ENCODE measurements at places on chromosomes 16 and 17.
A peak's percentile ranks its signal among the peaks of the same experiment; 100 is the strongest.

GRCh38 chr17:17896746-17897145 lies 60.0 kb upstream of the SREBF1 start:
- no peak for DNase-seq

- no peak for DNase-seq
Observed at GRCh38 chr16:51919736-51920135, 627.2 kb downstream of the TOX3 start.

- DNase-seq, result no peak
Observed at GRCh38 chr17:2980904-2981246, 82.5 kb downstream of the OR1D5 start.

GRCh38 chr17:6376931-6377361 lies 58.0 kb downstream of the AIPL1 start:
- DNase-seq, result no peak

- no peak for DNase-seq
Observed at GRCh38 chr17:40070709-40071312, 8.0 kb downstream of the THRA start.

DNA sequence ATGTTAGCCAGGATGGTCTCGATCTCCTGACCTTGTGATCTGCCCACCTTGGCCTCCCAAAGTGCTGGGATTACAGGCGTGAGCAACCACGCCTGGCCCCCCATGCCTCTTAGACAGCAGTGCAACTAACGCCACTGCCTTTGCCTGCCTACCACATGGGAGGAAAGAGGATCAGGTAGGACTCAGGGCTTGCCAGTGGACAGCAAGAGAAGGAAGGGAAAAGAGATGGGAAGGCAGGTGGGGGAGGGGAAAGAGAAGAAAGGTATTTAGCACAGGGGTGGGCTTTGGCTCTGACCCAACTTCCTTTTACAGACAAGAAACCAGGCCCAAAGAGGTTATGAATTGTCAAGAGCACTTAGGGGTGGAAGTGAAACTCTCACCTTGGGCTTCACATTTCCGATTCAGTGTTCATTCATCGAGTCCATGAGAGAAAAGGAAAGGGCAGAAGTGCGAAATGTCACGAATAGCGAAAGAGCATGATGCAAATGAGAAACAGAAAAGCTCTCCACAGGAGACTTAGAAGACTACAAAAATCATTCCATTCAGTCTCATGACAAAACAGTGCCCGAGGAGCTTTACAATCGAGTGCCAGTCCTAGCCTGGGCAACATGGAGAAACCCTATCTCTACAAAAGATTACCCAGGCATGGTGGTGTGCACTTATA lies 36.4 kb downstream of the CDK5R1 start:
- no peak for DNase-seq

DNA sequence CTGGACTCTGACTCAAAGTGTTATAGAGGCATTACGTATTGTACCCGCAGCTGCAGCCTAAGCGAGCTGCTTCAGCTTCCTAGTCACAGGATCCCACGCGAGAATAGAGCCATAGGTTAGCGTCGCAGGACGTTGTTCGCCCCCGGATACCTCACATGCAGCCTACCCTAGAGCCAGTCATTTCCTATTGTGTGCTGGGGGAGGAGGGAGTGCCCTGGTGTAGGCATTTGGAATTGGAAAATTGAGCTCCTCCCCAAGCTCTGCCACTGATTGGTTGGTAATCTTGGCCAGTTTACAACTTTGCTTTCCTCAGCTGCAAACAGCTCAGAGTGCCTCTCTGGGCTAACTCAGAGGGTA lies 530 bp downstream of the NAA60 start:
- peak; percentile 68 for DNase-seq

GRCh38 chr17:63481488-63481870 lies 4.6 kb downstream of the ACE start:
- no peak for DNase-seq

- DNase-seq, result peak; percentile 90
Observed at GRCh38 chr17:79026376-79027273, 2.7 kb downstream of the C1QTNF1 start.

DNA sequence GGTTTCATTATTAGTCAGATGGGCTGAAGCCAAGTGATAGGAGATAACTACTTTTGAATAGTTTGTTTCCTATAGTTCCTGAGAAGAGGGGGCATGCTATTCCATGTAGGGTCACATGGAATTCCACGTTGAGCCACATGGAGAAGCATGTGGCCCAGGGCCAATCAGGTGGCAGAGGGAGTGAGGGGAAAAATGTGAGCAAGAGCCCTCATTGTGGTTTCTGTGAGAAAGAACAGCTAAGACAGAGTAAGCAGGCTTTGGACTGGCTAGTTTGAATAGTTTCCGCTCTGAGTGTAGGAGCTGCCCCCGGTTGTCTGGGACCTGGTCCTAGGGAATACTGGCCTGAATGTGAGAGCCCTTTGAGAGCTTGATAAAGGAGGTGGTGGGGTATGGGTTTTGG lies 69.9 kb upstream of the CNTNAP4 start:
- DNase-seq, result no peak
